ENCODE measurements at places on chromosomes 3 and 15.

DNA sequence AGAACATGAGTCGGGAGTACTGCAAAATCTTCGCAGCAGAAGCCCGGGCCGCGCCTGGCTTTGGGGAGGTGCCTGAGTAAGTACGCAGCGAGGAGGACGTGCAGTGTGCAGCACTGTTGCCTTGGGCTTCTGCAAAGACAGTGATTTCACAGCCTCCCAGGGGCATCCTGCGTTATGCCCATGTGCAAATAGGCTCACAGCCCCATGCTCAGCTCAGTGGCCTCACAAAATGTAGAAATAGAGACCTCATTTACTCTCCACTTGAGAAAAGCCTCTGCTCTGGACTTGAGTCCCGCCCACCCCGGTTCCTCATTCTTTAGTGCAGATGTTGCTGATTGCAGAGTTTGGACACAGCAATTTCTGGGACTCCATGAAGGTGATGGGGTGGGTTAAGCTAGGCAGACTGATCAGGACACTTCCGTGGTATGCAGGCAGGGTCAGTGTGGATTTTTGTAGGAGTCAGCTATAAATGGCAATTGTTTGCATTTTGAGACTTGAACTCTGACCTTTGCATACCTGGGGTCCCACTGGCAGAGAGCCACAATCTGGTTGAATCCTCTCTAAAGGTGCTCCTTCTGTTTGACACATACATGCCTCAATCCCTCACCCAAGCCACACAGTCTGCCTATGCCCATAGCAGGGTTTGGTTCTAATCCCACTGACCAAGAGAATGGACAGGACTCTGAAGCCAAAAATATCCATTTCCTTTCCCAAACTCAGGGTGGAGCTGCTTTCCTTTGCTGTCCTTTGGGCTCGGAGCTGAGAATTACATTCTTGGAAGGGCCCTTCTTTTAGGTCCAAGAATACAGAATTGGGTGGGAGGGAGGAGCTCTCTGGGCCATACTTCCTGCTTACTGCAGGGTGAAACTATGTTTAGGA, 20.7 kb upstream of the SLC28A1 start:
- DNase-seq, result no peak

DNA sequence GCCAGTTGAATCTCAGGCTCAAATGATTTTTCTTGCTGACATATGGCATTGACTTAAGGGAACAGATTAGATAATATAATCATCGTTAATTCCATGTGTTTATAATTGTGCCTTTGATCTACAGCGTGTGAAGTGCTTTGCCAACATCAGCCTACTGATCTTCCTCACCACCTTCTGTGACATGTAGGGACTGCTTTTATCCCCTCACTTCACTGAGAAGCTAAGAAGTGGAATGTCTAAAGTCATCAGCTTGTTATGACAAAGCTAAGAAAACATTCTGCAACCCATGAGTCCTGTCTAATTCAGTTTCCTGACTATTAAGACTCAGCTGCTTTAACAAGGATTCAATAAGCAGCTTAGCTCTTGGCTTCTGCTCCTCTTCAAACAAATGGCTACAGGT, 106.0 kb downstream of the MYH15 start:
- DNase-seq, result peak; percentile 28

DNA sequence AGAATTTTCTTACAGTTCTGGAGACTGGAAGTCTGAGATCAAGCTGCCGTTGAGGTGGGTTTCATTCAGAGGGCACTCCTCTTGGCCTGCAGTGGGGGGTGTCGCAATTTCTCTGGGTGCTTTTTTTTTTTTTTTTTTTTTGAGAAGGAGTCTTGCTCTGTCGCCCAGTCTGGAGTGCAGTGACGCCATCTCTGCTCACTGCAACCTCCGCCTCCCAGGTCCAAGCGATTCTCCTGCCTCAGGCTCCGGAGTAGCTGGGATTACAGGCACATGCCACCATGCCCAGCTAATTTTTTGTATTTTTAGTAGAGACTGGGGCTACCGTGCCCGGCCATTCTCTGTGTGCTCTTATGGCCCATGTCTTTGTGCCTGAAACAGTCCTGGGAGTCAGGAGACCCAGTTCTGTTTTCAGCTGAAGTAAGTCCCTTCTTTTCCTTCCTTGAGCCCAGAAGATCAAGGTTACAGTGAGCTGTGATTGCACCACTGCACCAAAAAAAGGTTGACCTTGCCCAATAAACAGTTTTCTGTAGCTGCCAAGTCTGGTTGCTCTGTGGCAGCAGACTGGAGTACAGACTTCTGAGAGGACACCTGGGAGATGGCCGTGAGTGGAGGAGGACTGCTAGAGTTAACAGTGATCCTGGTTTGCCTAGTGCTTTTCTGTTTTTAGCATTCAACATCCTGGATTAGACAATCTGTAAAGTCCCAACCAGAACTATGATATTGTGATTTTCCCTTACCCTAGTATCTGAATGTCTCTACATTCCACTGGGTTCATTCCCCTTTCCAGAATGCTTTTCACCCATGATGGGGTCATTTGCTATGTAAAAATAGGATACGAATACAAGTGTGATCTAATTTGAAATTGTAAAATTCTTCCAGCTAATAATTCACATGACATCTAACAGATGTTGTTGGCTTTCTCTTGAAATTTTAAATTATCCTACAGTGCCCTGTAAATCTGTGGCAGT, 76.6 kb upstream of the RNF7 start:
- no peak for DNase-seq

DNA sequence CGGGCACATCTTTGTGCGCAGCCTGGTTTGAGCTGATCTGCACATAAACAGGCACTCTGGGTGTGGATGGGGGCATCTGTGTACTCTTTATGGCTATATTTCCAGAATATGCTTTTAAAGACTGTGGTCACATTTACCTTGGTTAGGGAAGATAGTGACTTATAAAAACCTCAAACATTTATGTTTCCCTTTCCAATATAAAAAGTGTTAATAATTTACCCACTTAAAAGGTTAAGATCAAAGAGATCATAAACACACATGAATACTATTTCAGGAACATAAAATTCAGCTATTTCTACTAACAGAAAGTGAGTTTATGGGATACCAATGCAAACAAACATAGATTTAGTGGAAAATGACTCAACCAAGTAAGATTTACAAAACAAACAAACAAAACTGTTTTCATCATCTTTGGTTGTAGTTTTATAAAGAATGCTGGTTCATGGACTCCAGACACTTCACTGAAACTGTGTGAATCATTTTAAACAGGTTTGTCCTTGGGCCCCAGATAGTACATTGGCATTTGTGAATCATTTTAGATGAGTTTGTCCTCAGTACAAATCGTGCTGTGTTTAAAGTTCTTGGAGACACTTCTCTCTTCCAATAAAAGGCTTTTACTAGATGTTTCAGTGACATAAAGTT, 253.5 kb upstream of the CTDSPL start:
- DNase-seq, result no peak

- no peak for DNase-seq
These were observed 332.3 kb upstream of the EPHA3 start for GRCh38 chr3:88775026-88775690.

DNA sequence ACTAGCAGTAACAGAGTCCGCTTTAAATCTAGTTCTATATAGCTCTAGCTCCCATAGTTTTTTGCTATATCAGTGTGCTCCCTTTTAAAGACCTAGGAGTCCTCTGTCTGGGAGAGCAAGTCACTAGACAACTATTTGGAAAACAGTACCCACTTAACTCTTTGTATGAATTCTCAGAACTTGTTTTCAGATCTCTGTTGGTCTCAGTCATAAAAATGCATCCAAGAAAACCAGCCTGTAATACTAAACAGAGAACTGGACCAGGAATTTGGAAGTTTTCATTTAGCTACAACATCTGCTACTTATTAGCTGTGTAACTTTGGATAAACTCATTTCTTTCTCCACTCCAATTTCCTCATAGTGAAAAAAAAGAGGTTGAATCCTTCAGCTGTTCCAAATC, 56.9 kb upstream of the C3orf49 start:
- no peak for DNase-seq

DNA sequence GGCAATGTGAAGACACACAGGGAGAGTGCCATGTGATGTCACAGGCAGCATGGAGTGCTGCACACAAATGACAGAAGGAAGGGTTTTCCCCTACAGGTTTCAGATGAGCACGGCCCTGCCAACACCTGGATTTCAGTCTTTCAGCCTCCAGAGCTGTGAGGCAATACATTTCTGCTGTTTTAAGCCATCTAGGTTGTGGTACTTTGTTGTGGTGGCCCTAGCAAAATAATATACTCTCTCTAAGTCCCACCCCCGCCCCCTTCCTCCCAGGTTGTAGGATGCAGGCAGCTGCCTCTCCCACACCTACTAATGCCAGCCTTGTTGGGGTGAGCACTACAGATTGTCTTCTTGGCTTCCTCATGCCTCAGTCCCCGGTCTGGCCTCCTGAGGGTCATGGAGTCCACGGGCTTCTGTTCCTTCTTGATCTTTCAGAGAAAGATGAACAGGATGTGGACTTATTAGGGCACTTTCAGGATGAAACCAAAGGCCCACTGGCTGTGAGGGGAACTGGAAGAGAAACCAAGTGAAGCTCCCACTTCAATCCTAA, 180.0 kb downstream of the CD47 start:
- DNase-seq, result no peak

DNA sequence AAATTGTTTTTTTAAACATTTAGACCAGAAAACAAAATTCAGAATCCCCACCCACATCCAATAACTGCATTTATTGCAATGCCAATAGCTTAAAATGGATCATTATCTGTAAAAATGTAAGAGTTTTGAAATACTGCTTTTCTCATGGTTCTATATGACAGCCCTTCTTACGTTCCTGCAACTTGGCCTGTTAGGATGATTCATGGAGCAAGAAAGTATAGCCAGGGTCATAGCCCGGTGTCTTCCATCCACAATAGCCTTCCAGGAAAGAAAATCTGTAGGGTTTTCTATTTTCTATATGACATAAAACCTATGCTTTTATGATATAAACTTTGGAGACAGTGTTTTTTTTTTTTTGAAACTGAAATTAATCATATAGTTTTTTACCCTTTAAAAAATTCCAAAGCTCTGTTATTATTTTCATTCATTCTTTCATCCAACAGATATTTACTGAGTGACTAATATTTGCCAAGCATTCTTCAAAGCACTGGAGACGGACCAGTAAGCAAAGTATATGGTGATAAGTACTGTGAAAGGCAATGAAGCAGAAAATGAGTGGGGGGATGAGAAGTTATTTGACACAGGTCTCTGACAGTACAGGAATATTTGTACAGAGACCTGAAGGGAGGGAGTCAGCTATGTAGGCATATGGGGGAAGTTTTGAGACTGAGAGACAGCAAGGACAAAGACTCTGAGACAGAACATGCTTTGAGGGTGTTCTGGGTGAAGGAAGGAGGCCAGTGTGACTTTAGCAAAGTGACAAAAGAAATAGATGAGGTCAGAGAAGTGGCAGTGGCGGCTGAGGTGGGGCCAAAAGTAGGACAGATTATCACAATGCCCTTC, 29.0 kb upstream of the SLC2A2 start:
- peak; percentile 14 for DNase-seq

DNA sequence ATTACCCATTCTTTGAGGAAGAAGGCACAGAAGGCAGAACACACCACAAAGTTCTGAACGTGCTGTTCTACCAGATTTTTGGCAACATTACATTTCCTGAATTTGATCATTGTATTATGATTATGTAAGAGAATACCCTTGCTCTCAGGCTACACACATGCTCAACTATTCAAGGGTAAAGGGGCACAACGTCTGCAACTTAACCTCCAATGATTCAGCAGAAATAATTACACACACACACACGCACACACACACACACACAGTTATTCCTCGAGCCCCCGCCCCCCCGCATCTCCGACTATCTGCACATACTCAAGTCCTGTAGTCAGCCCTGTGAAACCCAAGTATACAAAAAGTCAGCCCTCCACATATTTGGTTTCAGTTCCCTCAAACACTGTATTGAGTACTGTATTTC, 26.8 kb downstream of the RPN1 start:
- DNase-seq, result no peak

DNA sequence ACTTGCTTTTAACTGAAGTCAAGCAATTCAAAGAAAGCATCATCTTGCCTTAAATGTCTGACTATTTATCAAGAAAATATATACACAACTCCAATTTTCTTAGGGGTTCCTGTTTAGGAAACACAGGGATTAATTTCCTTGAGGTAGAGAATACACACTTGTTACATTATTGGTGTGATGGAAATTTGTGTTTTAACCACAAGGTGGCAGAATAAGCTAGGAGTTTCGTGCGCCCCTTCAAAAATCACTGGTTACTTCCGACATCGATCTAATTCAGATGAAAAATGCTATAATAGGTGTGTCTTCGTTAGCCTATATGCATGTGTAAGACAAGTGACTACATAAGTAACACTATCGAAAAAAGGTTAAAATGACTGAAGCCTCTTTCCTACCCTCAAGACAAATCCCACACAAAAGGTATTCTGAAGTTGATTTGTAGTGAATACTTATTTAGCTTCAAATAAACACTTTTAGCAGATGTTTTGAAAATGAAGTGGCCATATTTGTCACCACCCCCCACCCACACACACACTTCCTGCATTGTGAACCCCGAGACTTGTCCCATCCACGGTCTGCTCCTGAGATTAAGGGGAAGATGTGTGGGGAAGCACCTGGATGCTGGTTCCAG, 246.5 kb downstream of the ROBO1 start:
- DNase-seq, result peak; percentile 67

GRCh38 chr15:33985751-33986150, 17.5 kb downstream of the CHRM5 start:
- no peak for DNase-seq

All from lung (tissue), 17 donors.